ENCODE measurements at places on chromosomes 11 and 22. TPM values are rescaled to one million over a fixed set of nuclear protein-coding genes. Genes with fewer than 3 reads are reported as not detected.
A peak's percentile ranks its signal among the peaks of the same experiment; 100 is the strongest.

DNA sequence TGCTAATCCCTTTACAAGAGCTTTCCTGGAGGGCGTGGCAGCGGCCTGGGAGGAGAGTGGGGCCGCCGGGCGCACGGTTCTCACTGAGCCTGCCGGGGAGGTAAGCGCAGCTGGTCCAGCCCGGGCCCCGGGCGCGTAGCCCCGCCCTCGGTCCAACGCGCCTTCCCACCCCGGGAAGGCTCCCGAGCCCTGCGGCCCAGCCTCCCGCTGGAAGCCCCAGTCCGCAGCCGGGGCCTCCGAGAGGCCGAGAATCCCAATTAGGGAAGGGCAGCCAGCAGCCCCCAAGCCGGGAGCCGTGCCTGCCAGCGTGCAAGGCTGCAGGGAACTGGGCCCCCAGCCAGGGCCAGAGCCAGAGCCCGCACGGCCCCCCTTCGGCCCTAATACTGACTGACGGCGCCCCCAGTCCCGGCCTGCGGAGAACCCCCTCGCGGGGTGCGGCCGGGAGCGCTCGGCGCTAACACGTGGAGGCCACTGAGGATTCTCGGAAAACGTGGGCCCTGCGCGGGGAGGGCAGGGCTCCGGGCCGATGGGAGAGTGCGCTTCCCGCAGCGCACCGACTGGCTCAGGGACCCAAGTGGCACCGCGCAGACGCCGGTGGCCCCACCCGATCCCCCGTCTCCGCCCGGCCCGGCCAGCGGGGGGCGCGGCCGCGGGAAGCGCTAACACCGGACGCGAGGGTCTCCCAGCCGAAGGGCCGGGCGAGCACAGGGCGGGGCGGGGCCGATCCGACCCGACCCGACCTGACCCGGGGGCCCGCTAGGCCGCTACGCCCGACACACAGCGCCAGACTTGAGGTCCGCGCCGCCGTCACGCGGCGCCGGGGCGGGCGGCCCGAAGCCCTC is 5.7 kb downstream of the ZFTA start:
- no peak for DNase-seq

DNA sequence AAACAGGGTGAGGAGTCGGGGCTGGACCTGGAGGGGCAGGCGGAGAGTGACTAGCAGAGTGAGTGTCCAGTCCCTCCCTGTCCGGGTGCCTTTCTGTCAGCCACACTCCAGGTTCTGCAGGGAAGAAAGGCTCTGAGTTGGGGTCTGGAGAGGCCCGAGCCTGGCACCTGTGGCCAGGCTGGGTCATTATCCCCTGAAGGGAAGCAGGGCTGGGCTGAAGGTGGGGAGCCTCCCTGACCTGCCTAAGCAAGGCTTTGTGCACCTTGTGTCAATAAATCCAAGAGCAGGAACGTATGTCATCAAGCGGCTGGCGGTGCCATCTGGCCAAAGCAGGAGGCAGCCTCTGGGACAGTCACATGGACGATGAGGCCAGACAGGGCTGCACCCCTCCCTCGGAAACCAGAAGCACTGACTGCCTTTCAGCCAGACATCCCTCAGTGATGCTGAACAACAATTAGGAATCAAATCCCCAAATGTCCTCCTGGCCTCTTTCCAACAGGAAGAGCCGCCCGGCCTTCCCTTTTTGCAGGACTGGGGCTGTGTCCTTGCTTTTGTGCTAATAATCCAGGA is 73.9 kb upstream of the FGF3 start:
- DNase-seq: no peak

- DNase-seq: no peak
Measured at GRCh38 chr11:66888282-66888681, 31.4 kb downstream of the LRFN4 start.

DNA sequence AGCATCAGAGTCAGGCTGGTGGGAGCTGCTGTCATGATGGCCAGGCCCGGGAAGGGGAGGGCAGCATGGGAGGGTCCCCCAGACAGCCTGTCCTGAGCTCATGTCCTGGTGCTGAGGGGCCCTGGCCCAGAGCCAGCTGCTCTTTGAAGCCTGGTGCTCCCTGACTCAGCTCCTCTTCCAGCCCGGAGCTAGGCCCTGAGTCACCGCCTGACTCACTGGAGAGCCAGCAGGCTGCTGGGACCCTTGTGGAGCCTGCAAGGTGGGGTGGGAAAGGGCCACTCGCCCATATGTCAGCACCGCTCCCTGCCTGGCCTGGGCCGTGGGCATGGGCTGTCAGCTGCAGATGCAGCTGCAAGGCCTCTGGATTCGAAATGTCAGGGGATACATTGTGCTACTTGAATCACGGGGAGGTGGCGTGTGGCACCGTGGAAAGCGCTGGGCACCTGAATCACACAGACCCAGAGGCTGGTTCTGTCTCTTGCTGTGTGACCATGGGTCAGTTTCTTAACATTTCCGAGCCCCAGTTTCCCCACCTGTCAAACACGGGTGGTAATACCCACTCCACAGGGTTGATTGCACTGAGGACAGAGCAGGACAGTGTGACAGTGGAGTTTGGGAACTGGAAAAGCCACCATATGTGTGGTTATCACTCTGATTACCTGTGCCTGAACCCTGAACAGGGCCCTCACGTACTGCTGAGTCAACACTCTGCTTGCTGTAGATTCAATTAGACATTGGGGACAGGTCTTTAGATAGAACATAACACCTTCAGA is 4.4 kb downstream of the CACNA1I start:
- peak; percentile 55 for DNase-seq

Gene F2
- not detected for total RNA-seq

Gene NPTXR
- 4.1 TPM for total RNA-seq

Gene TMEM191C
- not detected for total RNA-seq

Data from H4 (cell line).